Cortex of kidney (tissue), 1 donor: ENCODE measurements at places on chromosomes 2 and 18.

- no peak for DNase-seq
Observed at GRCh38 chr2:10524851-10525572, 76.9 kb upstream of the ODC1 start.

- DNase-seq, result no peak
Observed at GRCh38 chr2:20139407-20140172, 85.3 kb downstream of the SDC1 start.

- no peak for DNase-seq
Observed at GRCh38 chr2:216486708-216487107, 11.9 kb upstream of the RPL37A start.

GRCh38 chr2:113175042-113175628 lies 1.4 kb downstream of the PSD4 start:
- DNase-seq, result no peak

GRCh38 chr2:235149736-235150135 lies 197.9 kb downstream of the SH3BP4 start:
- no peak for DNase-seq

GRCh38 chr18:8468921-8469335 lies 140.3 kb upstream of the RAB12 start:
- DNase-seq, result no peak

DNA sequence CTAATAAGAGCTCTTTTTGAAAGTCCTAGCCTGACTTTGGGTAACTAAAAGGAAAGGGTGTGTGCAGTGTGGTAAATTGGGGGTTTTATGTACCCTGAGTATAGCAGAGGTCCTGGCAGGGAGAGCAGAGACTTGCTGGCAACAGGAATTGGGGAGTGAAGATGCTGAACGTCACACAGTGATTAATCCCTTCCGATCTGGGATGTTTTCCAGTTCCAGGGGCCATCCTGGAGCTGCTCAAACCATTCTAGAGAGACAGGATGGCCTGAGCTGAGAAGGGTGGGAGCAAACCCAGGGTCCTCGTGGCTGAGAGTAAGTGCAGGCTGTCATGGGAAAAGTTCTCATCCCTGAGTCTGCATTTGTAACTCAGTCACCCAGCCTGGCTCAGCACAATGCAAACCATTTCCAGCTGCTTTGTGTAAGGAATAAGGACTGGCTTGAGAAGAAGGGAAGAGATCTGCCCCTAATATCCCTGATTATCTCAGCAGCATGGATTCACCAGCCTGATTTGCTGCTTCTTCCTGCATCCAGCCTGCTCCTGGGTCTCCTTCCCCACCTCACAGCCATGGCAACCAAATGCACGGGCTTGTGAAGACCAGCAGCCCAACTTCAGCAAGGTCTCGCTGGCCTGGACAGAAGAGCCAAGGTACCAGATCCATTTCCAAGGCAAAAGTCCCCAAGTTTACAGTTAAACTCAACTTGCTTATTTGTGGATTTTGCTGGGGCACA lies 47.1 kb upstream of the CELF4 start:
- no peak for DNase-seq
